Urinary bladder (tissue), 4 donors: ENCODE measurements at places on chromosomes 5 and 9. TPM values are rescaled to one million over a fixed set of nuclear protein-coding genes. Genes with fewer than 3 reads are reported as not detected.

The FAXDC2 gene
- 28.2 TPM for total RNA-seq

DNA sequence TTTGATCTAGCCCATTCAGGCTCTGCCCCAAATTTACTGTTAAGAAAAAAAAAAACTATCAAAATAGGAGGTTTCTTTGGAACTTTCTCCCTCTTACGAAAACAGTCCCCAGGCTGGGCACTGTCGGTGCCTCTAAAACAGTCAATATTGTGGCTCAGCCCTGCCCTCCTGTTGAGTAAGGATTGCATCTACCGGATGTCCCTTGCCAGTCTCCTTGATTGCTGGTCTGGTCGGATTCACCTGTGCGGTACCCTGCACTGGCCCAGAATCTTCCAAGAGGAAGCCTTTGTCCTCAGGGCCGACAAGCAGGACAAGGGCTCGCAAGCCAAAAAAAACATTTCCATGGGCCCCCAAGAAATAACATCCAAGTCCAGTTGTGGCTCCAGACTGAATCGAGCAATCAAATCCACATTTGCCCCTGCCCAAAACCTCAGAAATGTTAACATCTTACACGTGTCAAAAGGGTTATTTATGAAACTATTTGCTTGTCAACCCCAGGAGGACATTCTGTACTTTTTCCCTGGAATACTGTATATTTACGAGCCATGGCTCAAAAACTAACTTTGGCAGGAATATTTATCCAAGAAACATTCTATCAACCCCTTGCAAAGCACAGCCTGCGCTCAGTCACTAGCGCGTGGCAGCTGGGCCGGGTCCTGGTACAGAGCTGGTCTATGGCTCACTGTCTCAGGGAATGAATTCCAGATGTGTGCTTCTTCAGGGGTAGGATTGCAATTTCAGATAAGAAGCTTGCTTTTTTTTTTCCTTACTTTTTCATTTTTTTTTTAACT, 129.2 kb upstream of the ADRA1B start:
- DNase-seq, result peak; percentile 18

DNA sequence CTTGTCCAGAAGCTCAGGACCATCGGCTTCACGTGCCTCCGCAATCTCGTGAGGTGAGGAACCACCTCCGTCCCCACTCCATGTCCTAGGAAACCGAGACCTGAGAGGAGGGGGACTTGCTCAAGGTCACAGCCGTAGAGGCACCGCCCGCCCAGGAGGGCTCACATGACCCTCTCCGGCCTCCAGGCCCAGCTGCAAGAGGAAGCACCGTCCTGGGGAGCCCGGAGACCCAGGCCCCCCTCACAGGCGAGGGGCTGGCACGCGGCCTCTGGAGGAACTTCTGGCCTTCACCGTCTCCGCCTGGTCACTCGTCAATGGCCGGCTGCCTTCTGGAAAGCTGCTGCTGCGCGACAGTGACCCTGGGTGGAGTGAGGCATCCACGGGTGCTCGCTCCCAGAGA, 24.2 kb downstream of the FAM78A start:
- no peak for DNase-seq

DNA sequence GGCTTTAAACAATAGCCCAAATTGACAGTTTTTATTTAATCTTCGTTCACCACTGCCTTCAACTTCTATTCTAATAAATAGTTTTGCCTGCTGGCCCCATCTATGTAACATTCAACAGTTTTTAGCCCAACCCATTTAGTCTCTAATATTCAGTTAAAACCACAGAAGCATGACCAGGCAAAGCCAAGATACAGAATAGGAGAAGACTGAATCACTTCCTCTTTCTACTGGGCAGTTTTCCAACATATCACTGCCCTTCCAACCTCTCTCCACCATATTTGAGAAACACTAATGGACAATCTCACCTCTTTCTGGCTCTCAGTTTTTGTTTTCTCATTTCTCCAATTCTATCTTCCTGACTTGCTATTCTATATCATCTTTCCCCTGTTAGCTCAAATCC, 352.9 kb downstream of the DNAH5 start:
- DNase-seq, result no peak

- no peak for DNase-seq
Observed at GRCh38 chr5:156119692-156120091, 207.3 kb upstream of the SGCD start.

The RMND5B gene
- 18.1 TPM for total RNA-seq

The FLT4 gene
- total RNA-seq, result 18.2 TPM

DNA sequence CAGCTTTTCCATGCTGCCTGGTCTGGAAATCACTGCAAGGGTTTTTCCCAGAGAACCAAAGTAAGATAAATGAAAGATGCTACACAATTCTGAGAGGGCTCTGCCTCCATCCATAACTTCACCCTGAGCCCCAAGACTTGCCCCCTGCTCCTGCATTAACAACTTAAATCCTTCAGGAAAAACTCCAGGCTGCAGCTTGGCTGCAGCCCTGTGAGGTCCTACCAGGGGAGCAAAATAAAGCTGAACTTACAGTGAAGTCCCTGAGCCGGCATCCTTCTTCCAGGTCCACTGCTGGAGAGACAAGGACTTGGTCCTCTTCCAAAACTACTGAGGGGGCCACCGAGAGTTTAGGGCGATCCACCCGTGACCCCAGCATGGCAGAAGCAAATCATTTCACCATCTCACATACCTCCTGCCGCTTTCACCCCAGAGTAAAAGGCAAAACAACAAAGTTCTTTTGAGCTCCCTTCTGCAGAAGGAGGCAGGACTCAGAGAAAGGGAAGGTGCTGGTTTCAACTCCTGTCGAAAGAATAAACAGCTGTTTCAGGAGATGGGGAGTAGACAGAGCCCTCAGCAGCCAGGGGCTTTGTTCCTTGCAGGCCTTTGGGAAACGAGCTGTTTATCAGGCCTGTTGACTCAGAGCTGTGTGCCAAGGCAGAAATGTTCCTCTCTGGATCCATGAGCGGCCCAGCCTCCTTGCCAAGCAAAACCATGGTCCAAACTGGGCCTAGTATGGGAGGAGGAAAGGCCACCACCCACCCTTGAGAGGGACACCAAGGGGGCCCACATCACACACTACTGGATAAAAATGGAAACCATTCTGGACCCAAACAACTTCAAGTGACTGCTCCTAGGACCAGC, 20.6 kb downstream of the GGTA1 start:
- no peak for DNase-seq

DNA sequence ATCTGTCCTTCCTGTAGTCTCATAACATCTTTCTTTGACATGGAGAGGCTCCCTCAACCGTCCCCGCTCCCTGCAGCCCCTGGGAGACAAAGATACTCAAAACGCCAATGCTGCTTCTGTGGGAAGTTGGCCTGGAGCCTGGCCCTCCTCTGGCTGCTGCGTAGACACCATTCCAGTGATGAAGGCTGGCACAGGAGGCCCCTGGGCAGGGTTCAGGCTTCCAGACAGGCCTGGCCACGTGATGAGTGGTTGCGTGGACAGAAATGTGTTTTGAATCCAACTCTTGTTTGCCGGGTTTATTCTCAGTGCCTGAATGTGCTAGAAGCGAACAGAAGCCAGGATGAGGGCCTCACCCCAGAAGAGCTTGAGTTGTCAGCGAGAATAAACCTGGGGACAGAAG, 43.2 kb upstream of the NKX2-5 start:
- DNase-seq, result no peak

DNA sequence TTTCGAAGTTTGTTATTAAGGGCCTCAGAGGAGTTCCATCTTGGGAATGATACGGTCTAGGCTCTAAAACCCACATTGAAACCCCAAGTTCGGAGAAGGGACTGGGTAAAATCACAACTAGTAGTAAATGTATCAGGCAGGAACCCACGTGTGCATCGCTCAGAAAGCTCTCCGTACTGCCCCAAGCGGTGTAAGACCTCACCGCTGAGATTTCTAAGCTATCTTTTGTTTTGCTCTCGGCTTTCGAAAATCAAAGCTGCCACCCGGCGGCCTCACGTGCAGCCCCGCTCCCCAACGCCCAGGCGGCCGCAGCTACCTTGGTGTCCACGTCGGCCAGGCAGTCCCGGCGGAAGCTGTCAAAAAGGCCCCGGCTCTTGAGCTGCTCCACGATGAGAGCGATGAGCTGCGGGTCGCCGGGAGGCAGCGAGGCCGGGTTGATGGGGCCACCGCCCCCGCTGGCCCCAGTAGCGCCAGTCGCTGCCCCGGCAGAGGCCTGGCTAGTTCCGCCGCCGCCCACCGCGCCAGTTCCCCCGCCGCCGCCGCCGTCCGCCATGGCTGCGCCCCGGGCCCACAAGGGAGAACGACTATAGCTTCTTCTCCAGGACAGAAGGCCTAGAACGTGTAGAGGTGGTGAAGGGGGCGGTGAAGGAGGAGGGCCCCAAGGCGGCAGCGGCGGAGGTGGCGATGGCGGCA, 420 bp downstream of the BOD1 start:
- peak; percentile 42 for DNase-seq

The POLR3G gene
- total RNA-seq, result 4.0 TPM

DNA sequence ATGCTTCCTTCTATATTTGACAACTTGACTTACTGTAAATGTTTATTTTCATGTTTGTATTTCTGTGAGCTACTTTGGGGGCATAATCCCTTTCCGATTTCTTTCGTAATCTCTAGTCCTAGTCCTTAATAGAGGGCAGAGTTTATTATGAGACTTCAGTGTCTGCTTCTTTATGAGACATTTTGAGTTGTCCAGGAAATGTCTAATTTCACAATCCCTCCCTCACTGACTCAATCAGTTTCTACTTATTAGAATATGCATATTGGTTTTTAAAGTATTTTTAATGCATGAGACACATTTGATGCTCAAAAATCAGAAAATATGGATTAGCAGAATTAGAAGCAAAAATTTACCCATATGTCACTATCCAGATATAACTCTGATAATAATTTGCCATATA, 160.9 kb downstream of the FOCAD start:
- DNase-seq, result no peak

The B4GALT1 gene
- 36.4 TPM for total RNA-seq

GRCh38 chr5:160379511-160379910, 9.1 kb upstream of the C1QTNF2 start:
- no peak for DNase-seq

DNA sequence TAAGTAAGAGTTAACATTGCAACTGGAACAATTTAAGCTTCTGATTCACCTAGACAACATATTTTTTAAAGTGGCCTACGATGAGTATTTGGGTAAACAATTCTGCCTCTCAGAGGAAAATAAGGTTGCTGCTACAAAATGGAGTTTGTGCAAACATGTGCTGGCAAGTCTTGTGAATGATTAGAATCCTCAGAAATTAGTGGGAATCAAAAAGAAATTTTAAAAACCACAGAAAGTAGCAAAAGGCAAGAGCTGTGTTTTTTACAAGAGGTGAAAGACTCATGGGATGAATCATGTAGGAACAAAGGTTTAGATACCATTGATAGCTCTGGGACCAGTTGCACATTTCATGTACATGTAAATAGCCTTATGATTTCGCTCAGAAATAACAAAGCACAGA, 561.6 kb downstream of the TAF11L14 start:
- DNase-seq, result no peak

The HNRNPK gene
- total RNA-seq, result 649 TPM

DNA sequence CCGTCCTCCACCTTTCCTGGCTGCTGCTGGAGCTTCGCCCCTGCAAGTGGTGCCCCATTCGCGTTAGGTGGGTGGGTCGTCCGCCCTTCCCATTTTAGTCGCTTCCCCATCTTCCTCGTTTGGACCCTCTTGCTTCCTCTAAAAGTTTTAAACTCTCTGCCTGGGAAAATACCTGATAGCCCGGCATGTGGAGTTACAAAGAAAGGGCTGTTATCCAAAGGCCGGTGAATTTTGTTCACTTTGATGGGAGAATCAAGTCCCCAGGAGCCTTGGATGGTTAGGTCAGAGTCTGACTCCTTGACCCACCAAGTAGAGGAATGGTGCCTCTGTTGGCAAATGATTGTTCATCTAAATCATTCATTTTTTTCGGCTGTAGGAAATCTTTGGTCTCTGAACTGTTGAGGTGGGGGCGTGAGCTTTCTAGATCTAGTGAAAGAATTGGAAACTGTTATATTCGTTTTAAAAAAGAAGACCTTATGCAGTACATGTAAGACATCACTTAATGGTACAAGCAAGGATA, 29.5 kb upstream of the APC start:
- DNase-seq, result no peak

The RASEF gene
- total RNA-seq, result 10.9 TPM

GRCh38 chr9:95283673-95284072, 33.8 kb downstream of the FANCC start:
- DNase-seq, result no peak

The NOP16 gene
- 3.2 TPM for total RNA-seq

DNA sequence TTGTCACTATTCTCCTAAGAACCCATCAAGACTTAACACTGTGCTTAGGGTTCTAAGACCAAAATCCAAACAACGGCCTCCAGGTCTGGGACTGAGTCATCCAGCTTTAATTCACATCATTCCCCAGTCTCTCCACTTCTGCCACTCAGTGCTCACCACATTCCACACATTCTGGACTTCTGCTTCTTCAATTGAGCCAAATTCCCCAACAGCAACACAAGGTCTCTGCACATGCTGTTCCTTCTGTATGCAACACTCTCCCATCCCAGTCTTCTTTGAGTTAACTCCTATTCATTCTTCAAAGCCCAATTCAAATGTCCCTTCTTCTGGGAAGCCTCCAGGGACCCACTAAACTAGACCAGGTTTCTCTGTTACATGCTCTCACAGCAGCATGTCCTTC, 97.8 kb downstream of the GPR21 start:
- DNase-seq, result no peak

GRCh38 chr5:117590944-117591343, 1016.3 kb upstream of the SEMA6A start:
- no peak for DNase-seq

- DNase-seq, result no peak
Observed at GRCh38 chr5:57575839-57576238, 93.2 kb upstream of the ACTBL2 start.

- no peak for DNase-seq
Observed at GRCh38 chr5:158820891-158821290, 278.8 kb downstream of the EBF1 start.

The DIRAS2 gene
- 2.2 TPM for total RNA-seq

GRCh38 chr5:135379046-135379654, 19.9 kb downstream of the MACROH2A1 start:
- DNase-seq, result no peak

The LHX3 gene
- not detected for total RNA-seq

DNA sequence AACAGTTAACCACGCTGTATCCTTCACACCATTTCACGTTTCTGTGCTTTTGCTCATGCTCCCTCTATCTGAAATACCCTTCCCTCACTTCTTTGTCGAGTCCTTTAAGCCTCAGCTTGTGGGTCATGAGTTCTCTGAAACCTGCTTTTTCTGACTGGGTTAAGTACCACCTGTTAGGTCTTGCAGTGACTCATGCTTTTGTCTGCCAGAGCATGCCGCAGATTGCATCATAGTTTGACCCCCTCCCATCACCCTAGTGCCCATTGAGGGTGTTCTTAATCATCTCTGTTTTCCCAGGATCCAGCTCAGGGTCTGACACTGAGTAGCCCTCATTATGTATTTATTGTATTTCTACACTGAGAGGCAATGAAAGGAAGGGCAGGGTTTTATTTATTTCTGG, 190.2 kb downstream of the ASTN2 start:
- no peak for DNase-seq

The AGXT2 gene
- not detected for total RNA-seq

The PCDHA2 gene
- 0.37 TPM for total RNA-seq
